NCI-H1930 (cell line): ENCODE measurements at places on chromosomes 4 and X.

GRCh38 chr4:76974150-76974549, 24.6 kb downstream of the SEPTIN11 start:
- DNase-seq, result no peak

DNA sequence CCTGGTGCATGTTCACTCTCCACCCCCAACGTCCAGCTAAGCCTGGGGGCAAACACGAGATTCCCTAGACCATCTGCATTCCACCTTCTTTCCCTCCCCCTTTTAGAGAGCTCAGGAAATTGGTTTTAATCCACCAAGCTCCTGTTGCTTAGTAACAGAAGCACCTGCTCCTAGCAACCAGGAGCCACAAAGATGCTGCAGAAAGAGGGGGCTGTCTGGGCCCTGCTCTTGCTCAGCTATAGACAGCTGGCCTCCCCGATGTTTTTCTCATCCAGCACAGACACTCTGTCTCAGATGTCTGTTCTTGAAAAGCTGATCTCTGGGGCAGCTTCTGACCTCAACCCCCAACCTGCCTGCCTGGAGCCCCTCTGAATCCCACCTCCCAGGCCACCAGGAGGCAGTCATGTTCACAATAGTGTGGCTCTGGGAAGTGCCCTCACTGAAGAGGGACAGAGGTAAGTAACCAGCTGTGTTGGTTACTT, 71.5 kb downstream of the SLC16A2 start:
- no peak for DNase-seq

- no peak for DNase-seq
Observed at GRCh38 chrX:15882704-15883539, 28.3 kb upstream of the AP1S2 start.

DNA sequence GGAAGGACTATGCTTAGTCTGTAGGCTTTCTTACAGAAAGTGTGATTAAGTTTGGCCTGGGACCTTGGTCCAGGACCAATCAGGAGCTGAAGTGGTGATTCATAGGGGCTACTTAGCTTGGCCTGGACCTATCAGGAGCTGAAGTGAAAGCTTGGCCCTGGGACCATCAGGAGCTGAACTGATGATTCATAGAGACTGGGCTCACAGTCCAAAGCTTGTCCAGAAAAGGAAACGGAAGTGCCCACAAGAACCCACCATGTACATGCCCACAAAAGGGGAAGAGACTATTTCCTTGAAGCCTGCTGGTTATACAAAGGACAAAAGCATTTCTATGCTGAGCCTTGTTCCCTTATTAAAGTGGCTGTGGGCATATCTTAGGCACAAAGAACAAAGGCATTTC, 12.6 kb downstream of the TENT5D start:
- DNase-seq, result no peak

- DNase-seq, result no peak
Observed at GRCh38 chr4:188596021-188596420, 456.8 kb downstream of the TRIML1 start.

DNA sequence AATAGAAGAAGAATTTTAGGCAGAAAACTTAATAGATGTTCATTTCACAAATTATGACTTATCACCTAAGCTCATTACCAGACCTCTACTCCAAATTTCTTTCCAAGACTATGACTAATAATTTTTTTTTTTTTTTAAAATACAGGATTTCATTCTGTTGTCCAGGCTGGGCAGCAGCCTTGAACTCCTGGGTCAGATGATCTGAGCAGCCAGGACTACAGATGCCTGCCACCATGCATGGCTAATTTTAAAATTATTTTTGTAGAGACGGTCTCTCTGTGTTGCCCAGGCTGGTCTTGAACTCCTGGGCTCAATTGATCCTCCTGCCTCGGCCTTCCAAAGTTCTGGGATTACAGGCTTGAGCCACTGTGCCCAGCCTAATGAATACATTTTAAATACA, 119.2 kb downstream of the ARHGAP10 start:
- no peak for DNase-seq

DNA sequence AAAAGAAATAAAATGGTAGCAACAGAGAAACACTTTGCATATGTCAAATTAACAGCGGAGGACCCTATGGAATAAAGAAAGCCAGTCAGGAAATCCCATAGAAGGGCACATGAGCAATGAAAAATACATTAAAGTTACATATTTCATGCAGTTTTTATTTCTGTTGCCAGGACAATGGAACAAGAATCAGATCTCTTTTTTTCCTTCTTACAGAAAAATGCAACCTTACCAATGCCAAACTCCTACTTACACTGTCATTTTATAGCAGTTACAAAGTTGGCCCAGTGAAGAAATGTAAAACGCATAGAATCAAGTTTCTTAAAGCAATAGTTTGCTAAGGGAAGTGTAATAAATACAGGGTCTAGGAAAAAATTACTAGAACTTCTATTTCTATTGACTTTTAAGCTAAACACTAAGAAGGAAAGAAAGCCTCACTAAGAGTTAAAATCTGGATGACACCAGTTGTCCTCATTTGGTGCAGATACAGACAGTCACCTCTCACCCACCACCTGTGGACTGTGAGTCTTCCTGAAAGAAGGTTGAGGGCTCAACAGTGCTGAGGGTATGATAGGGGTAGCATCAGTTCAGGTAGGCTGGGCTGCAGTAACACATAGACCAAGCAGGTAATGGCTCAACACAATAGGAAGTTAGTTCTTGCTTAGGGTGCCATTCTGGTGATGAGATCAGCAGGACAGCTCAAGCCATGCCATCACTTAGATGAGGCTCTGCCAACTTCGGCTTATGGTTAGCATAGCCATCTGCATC, 224.6 kb downstream of the ANAPC10 start:
- DNase-seq, result no peak

- DNase-seq, result no peak
Observed at GRCh38 chr4:184747034-184747830, 13.3 kb upstream of the CENPU start.

GRCh38 chr4:86564795-86565194, 29.3 kb upstream of the PTPN13 start:
- no peak for DNase-seq

GRCh38 chr4:39312816-39313215, 53.3 kb downstream of the RFC1 start:
- DNase-seq, result no peak

DNA sequence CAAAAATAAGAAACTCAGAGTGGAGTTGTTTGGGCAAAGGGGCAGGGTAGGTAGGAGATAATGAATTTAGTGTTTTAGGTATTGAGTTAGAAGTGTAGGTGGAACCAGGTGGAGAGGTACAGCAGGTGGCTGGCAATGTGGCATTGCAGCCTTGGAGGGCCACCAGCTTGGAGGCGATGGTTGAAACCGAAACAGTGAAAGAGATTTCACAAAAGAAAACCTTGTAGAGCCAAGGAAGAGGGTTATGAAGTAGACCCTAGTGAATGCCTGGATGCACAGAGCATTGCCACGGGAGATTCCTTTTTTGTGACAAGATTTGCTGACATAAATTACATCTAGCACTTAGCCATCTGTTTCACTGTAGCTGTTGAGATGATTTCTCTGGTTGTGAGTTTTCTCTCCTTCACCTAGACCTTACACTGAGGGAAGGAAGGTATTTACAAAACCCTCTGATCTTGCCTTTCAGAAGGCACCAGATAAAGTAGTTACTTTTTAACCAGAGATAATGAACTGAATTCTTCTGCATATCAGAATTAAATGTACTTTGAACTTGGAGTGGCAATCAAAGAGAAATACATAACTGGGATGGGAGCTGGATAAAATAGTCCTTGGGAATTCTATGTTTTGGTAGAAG, 104.1 kb upstream of the CASK start:
- no peak for DNase-seq

- no peak for DNase-seq
Observed at GRCh38 chrX:138014577-138014976, 448.6 kb downstream of the ZIC3 start.

DNA sequence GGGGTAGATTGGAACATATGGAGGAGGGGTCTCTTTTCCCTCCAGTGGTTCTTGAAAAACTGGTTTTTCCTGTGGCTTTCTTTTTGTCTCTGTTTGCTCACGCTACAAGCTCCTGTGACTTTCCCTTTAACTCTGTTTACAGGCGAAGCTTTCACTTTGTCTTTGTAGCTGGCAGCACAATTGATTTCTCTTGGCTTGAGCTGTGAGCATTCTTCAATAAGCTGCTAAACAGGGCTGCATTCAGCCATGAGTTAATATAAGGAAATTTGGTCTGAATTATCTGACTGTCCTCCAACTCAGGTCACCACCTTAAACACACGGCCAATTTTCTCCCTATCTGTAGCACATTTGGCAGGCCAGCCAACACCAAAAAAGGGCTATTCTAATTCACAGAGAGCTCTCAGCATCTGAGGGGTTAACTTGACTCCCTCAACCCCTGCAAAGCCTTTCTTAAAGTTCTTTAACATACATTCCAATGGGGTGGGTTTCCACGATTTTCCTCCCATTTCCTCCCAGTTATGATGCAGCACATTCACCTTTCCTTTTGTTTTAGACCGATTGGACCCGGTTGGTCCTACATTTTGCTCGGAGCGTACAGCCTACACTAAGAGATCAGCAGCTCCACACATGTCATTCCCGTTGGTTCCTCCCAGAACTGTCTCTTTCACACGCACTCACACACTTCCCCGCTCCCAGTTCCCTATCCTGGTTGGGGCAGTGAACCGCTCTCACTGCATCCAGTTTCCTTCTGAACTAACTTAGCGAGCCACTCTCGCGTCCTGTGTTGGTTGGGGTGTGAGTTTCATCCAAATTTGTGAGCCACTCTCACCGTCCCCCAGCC, 45.4 kb downstream of the UGT2A3 start:
- DNase-seq, result no peak

GRCh38 chr4:45795135-45795534, 328.7 kb downstream of the GABRG1 start:
- no peak for DNase-seq

DNA sequence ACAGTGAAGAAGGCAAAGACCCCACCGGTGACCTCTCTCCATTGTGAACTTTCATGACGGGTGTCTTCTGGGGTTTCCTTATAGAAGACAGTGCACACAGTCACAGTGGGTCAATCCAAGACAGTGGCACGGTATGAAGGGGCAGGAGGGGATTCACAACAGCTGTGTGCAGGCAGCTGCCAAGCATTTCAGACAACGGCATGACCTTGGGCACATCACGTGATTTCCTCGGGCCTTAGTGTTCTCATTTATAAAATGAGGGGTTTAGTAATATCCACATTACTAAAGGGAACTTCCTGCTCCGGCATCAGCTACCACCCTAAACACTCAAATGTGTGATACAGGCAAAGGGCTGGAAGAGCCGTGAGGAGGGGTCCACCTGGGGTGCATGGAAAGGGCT, 42.9 kb downstream of the RBM47 start:
- DNase-seq, result no peak

DNA sequence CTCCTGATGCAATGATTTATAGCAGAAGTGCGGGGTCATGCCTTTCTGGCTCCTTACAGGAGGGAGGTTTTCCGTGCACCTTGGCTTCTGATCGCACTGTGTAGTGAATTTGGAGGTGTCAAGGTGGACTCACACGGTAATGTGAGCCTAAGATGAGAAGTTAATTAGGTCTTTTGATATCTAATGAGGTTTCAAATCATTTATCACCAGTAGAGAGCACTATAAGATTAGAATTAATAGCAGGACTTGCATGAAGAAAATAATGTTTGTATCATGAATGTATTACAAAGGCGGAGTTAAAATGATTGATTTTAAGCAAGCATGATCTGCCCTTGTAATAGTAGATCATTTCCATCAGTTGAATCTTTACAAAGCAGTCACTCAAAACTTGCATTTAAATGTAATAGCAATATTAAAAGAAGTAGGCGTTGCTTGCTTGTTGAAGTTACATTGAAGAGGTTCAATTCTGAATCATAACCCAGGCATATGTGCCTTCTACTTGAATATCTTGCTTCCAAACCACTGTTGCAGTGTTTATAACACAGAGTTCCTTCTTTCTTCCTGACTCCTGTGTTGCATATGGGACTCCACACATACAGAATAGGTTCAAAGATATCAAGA, 152.1 kb downstream of the FMR1NB start:
- DNase-seq, result peak; percentile 5

DNA sequence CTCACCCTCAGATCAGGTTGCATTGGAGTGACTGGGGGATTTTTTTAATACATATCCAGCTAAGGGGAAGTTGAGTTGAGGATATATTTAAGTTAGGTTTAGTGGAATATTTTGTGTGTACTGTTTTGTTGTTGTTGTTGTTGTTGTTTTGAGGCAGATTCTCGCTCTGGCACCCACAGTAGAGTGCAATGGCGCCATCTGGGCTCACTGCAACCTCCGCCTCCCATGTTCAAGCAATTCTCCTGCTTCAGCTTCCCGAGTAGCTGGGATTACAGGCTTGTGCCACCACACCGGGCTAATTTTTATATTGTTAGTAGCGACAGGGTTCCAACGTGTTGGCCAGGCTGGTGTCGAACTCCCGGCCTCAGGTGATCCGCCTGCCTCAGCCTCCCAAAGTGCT, 38.6 kb upstream of the ATP6AP2 start:
- no peak for DNase-seq

GRCh38 chr4:13541720-13542576, 2.4 kb downstream of the NKX3-2 start:
- DNase-seq, result no peak

DNA sequence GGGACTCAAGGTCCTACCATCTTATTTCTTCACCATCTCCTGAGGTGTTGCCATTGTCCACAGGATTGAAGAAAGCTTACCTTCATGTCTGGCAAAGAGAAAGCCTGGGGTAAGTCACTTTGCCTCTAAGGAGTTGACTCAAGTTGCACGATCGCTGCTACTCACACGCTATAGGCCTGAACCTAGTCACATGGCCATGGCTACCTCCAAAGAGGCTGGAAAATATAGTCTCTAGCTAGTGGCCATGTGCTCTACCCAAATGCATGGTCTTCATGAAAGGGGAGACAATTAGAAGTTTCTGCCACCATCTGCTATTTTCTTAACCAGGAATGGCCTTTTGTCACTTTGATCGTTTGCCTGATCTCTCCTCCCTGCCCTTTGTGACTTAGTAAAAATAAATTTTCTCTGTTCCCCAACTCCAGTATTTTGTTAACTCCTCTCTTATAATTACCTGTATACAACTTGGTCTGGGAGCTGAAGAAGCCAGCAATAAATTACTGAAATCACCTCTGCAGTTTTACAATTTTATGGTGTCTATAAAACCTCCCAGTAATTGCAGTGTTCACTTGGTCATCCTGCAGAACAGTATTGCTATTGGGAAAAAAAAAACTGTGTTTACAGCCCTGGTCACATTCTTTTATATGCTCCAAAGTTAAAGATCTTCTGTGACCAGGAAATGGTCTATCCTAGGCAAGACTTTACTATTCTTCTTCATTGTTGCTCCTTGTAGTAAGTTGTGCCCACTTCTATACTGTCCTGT, 126.7 kb upstream of the TSPAN5 start:
- DNase-seq, result no peak

GRCh38 chrX:120029354-120029753, 48.1 kb downstream of the RHOXF2B start:
- DNase-seq, result no peak

DNA sequence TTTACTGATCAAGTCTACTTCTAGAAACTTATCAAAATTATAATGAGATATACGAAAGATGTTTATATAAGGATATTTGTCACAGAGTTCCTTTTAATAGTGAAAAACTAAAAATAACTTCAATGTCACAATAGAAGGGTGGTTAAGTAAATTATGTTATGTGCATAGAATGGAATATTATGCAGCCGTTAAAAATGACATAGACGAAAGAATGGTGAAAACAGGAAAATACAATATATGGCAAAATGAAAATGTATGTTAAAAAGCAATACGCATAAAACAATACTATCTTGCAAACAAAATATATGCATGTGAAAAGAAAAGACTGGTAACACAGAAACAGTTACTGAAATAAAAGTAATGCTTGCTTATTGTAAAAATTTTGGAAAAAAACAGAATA, 19.1 kb downstream of the ZDHHC9 start:
- no peak for DNase-seq
